Bronchial epithelial cell (primary cell): ENCODE measurements at places on chromosomes 13 and 19. TPM values are rescaled to one million over a fixed set of nuclear protein-coding genes. Genes with fewer than 3 reads are reported as not detected.

GRCh38 chr13:27927444-27928352, 7.9 kb downstream of the PDX1 start:
- no peak for DNase-seq

- DNase-seq: peak; percentile 61
Observed at GRCh38 chr13:36158611-36159010, 27.4 kb upstream of the DCLK1 start.

Gene POSTN
- 1.5 and 2.1 TPM in 2 replicates for total RNA-seq

- DNase-seq: no peak
Observed at GRCh38 chr19:329876-330275, 14.7 kb downstream of the MIER2 start.
